ENCODE measurements at places on chromosomes 4 and X.
A peak's percentile ranks its signal among the peaks of the same experiment; 100 is the strongest.

GRCh38 chr4:93320356-93320755 is 508.2 kb upstream of the ATOH1 start:
- no peak for DNase-seq

DNA sequence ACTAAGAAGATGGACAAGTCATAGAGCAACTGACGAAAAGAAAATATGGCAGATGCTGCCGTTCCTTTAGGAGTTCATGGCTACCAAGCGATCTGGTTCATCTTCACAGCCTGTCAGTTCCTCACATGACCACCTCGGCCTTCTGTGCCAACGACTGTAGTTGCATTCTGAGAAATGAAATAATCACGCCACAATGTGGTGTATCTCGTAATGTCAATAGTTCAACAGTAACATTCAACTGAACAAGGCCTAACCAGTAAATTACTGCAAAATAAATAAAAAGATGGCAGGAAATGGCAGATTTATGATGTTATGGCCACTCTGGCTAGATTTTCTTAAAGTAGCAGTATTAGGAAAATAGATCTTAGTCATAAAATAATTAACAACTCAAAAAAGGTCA is 4.4 kb downstream of the GPRIN3 start:
- DNase-seq: no peak

DNA sequence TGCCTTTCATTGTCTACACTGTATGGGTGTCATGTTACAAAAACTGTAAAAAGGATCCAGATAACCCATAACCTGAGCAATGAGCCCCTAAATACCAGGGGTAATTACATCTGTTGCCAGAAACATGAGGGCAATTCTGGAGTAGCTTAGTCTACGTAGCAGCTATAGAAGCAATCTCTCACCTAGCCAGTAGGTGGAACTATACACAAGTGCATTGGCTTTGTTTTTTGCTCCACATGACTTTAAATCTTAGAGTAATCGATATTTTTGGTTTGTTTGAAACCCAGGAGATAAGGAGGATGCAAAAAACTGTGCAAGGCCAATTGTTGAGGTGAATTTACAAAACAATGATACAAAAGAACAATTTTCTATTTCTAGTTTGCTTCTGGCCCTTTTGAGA is 57.5 kb downstream of the GPR82 start:
- DNase-seq: no peak

DNA sequence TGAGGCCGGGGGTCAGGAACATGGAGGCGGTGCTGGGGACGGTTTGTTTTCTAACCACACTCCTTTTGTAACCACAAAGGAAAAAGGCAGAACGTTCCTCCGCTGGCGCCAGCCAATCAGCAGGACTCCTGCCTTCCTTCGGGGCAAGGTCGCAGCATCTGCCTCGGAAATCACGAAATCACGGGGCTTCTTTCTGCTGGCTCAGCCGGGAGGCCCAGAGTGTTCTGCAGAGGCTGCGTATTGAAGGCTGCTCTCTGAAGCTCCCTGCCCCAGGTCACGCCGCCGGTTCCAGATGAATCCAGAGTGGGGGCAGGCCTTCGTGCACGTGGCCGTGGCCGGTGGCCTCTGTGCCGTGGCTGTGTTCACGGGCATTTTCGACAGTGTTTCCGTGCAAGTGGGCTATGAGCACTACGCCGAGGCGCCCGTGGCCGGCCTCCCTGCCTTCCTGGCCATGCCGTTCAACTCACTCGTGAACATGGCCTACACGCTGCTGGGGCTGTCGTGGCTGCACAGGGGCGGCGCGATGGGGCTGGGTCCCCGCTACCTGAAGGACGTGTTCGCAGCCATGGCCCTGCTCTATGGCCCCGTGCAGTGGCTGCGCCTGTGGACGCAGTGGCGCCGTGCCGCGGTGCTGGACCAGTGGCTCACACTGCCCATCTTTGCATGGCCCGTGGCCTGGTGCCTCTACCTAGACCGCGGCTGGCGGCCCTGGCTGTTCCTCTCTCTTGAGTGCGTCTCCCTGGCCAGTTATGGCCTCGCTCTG is 9.4 kb downstream of the TMEM187 start:
- no peak for DNase-seq

DNA sequence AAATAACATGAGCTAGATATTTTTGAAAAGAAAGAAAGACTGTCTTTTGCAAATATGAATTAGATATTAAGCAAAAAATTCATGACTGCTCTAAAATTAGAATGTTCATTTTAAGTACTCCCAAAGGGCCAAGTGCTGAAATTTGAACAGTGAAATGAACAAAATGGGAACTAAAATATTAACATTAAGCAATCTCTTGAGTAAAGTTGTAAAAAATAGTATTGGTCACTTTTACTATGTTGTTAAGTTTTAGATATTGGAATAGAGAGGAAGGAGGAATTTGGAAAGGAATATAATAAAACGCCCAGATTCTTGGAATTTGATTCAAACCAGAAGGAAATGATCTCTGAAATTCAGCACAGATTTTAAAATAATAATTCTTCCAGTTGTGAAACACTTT is 125.9 kb upstream of the ANK2 start:
- no peak for DNase-seq

GRCh38 chrX:128800138-128800537 is 723.2 kb downstream of the SMARCA1 start:
- no peak for DNase-seq

DNA sequence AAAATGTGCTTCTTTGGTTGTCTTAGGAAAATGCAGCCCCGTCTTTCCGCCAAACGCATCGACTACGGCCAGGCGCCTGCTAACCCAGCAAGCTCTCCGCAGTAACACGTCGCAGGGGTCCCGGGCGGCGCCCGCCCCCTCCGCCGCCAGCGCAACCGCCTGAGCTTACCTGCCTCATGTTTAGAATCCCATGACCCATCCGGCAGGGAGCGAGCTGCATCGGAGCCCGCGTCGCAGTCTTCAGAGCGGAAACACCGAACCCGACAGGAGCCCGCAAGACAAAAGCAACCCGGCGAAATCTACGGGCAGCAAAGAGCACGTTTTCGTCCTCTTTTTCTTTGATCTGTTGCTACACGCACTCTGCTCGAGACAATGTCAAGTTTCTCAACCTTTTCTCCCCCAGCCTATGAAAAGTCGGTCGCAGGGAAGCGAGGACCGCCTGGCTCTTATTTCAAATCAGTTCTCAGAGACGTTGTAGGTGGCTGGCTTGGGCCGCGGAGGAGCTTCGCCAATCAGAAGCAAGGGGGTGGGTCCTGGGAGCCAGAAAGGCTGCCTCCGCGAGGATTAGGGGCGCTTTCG is at the start of gene MID1:
MID1 (minus strand) TSS at position 465 of the 579 bp plus-strand sequence. CDS start 53,038 bp downstream, outside the sequence.
- DNase-seq: peak; percentile 45

DNA sequence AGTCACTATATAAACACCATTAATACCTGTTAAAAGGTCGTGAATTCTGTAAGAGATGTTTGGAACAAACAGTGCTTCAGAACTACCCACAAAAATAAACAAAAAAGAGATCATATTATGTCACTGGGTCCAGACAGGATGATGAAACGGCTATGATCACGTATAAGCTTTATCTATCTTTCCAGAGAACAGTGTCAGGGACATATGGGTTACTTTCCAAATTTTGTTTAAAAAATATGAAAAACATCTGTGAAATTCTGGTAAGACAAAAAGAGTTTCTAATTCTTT is 90.0 kb downstream of the SORBS2 start:
- DNase-seq: no peak

DNA sequence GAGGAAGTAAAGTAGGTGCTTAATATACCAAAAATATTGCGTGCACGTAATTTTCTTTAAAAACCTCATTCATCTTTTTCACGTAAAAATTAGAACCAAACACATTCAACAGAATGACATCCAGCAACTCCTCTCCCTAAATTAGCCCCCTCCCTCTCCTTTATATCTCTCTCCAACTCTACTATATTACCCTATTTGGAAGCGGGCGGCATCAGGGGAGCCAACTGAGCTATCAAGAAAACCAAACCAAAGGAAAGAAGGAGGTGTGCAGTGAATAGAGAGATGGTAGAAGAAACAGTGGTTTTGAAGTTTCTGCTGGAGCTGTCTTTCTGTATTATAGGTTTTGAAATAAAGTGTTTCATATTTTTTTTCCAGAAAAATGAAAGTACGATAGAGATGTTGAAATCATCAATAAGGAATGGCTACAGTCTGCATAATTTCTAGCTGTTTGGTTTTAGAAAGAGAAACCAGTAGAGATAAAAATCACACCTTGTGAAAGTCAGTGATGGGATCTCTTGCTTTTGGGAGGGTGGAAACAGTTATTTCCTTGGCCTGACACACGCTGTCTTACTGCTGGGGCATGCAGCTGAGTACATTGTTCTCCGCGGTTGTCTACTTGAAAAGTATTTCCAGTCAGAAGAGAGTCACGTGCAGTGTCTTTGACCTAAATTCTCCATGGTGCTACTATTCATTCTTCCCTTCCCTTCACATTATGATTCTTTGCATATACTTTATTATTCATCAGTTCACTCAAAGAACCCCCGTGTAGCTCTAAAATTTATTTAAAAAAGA is 94.1 kb upstream of the WDR17 start:
- no peak for DNase-seq

DNA sequence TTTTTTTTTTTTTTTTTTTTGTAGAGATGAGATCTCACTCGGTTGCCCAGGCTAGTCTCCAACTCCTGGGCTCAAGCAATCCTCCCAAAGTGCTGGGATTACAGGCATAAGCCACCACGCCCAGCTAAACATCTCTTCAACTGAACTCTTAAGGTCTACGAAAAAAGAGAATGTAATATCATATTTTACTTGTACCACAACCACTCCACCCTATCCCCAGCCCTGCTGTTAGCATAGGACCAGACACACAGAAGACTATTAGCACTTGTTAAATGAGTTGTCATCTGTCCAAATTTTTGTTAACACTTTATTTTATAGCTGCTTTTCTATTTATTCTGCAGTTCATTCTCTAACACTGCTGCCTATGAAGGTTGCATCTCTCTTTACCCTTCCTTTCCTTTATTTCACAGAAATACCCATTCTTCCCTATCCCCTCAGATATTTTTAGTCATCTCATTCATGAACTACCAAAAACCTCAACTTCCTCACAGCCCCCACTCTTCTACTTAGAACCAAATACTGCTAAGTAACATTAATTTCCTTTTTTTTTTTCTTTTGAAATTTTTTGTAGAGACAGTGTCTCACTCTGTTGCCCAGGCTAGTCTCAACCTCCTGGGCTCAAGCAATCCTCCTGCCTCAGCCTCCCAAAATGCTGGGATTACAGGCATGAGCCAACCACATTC is 10.1 kb downstream of the SNX12 start:
- no peak for DNase-seq

GRCh38 chrX:12505127-12505526 is 286.1 kb upstream of the PRPS2 start:
- no peak for DNase-seq

DNA sequence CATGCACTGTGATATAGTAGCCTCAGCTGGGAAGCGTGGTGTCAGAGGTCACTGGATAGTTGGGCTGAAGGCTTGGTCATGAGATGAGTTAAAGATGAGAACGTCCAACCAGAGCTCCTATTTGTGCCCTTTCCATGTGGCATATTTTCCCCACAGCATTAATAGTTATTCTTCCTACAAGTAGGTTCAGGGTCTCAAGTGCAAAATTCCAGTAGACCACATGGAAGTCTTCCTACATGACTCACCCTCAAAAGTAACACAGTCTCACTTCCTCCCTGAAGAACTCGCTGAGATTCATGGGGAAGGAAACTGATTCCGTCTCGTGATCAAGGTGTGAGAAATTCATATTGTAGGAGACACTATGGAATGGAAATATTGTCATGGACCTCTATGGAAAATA is 1212.5 kb upstream of the PRKX start:
- DNase-seq: no peak

- no peak for DNase-seq
Observed at GRCh38 chr4:4754641-4755040, 104.8 kb upstream of the MSX1 start.

- no peak for DNase-seq
Observed at GRCh38 chr4:77002321-77003107, 53.0 kb downstream of the SEPTIN11 start.

DNA sequence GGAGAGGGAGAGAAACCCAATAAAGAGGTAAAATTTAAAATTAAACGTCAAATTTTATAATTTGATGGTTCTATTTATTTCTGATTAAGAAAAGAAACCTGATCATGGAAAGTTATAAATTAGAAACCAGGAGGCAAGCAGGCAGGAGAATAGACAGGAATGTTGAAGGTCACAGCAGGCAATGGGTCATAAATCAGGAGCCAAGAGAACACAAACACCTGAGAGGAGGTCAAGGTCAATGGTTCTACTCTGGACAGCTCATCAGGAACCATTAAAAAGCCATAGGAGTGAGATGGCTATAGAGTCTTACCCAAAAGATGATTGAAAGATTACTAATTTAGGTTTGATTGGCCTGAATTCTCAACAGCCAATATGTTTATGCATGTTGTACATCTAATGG is 126.9 kb upstream of the HCCS start:
- no peak for DNase-seq

DNA sequence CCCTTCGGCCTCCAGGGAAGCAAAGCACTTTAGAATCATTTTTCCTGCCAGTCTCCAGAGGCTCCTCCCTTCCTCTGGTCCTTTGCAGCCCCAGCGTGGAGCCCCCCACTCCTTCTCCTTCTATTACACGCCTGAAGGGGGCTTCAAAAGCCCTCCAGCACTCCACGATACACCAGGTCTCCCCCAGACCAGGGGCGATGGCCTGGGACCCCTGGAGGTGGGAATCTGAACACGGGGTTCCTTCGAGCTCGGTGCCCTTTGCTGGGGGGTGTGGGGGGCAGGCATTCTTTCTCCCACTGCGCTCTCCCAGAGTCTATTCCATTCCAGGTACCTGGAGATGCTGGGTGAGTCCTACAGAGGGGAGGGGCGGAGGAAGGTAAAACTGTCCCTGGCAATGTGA is 97.6 kb downstream of the HMX1 start:
- no peak for DNase-seq

DNA sequence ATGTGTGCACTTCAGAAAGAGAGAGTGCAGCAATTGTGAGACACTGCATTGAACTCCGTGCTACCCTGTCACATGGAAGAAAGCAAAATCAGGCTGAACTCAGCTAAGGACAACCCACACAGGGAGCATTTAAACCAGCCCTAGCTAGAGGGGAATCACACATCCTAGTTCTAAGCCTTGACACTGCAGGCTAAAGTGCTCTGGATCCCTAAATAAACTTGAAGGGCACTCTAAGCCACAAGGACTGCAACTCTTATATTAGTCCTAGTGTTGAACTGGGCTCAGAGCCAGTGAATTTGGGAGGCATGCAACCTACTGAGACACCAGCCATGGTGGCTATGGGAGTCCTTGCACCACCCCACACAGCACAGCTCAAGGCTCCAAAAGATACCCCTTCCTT is 311.9 kb downstream of the OPHN1 start:
- no peak for DNase-seq

GRCh38 chr4:188783175-188783574 is 643.9 kb downstream of the TRIML1 start:
- no peak for DNase-seq

- DNase-seq: peak; percentile 0
Observed at GRCh38 chr4:145041378-145041777, 56.6 kb downstream of the ANAPC10 start.

- no peak for DNase-seq
Observed at GRCh38 chrX:100600758-100601157, 16.0 kb downstream of the TNMD start.

- DNase-seq: peak; percentile 15
Observed at GRCh38 chr4:150079081-150079581, 886 bp downstream of the DCLK2 start.

All from hypothalamus (tissue), 51 donors.